ENCODE measurements at places on chromosomes 2 and 18.

DNA sequence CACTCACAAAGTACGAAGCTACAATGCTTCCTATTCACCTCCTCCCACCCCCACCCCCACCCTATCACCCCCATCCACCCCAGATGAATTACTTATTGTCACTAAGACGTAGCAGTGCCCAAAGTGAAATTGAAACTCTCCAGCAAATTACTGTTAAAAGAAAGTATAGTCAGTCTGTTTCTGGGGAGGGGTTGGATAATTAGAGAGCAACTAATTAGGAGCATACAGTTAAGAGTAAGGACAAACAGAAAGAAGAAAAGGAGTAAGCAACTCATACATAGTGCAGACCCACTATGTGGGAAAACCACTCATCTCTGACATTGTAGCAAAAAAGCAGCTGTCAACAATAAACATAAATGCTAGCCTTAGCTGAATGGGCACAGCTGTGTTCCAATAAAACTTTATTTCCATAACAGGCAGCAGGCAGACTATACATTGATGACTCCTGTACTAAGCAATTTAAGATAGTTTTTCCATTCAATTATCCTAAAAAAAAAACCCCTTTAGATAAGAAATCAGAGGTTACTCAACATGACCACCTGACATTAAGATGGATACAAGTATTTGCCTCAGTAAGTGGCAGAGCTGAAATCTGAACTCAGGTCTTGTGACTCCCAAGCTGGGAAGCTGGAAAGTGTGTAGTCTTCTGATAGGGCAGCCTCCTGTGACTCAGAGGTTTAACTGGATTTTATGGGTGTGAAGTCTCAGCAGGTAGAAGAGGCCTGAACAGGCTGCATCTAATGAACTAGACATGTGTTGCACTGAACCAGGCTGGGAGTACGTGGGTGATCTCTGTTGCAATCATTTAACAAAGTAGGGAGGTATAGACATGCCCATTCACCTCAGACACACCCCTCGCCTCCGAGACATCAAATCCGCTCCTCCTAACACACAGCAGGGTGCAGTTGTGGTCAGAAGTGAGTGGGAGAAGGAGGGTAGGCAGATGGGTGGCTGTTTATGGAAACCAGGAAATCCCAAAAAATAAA is 171.8 kb upstream of the KLF7 start:
- DNase-seq, result no peak

DNA sequence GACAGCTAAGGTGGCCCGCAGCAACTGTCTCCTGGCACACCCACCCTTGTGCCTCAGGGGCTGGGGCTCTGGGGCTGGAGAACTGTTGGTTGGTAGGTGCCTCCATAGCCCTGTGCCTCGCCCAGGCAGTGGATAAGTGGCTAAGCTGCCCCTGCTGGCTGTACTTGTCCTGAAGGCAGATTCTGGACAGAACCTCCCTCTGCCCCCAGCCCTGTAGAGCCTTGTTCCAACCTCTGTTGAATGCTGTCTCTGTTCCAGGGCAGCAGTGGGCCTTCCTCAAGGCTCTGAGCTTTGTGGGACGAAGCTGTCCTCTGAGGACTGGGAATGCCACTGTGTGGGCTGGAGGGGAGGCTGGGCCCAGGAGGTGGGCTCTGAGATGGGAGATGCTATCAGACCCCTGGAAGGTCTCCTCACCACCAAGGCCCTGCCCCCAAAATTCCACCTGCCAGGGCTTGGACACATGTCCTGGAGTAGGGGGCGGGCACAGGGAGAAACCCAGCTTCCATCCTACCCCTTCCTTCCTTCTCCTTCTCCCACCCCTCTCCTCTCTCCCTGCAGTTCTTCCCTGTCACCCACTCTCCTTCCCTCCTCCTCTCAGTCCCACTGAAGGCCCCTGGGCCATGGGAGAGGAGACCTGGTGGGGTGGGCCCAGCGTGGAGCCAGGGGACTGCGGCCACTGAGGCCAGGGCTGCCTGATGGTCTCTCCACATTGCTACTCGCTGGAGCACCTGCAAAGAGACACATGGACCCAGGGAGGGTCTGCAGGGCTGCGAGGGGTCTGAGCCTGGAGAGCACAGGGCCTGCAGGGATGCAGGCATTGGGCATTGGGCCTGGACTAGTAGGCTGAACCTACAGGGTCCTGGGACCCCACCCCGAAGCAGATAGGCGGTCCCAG is 1.7 kb upstream of the PDCD1 start:
- no peak for DNase-seq

- DNase-seq, result no peak
Observed at GRCh38 chr2:147808520-147808919, 36.3 kb upstream of the ACVR2A start.

GRCh38 chr18:49655266-49656072 is 93.6 kb downstream of the LIPG start:
- no peak for DNase-seq

GRCh38 chr2:84879584-84880394 is 1.1 kb downstream of the TRABD2A start:
- DNase-seq, result no peak

GRCh38 chr2:238173692-238174091 is 14.9 kb downstream of the ERFE start:
- DNase-seq, result no peak

GRCh38 chr2:206442833-206443734 is at the start of gene ADAM23:
TSS of gene ADAM23 (plus strand) at chr2:206443532. CDS start at chr2:206443867, 335 bp downstream.
- peak; percentile 79 for DNase-seq

DNA sequence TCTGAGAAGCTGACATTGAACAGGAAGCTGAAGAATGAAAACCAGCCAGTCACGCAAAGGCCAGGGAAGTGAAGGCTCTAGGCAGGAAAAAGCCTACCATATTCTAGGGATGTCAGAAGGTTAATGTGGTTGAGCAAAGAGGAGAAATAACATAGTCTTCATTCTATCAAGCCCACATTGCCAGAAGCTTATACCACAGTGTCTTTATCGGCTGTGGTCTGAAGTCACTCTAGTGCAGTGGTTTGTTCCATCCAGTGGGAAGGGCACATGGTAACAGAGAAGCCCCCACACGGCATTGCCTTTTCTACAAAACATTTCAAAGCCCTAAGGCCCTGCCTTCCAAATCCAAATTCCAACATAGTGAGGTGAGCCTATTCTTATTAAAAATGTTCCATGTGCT is 311.3 kb downstream of the TNS1 start:
- DNase-seq, result no peak

DNA sequence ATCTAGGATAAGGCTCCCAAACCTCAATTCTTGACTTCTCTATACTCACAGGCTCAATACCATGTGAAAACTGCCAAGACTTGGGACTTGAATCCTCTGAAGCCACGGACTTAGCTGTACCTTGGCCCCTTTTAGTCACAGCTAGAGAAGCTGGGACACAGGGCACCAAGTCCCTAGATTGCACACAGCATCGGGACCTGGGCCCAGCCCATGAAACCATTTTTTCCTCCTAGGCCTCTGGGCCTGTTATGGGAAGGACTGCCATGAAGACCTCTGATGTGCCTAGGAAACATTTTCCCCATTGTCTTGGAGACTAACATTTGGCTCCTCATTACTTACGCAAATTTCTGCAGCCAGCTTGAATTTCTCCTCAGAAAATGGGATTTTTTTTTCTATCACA is 1011.8 kb upstream of the DDX18 start:
- no peak for DNase-seq

GRCh38 chr2:199136681-199137080 is 321.1 kb downstream of the SATB2 start:
- DNase-seq, result no peak

- DNase-seq, result no peak
Observed at GRCh38 chr18:28208268-28208667, 31.3 kb upstream of the CDH2 start.

DNA sequence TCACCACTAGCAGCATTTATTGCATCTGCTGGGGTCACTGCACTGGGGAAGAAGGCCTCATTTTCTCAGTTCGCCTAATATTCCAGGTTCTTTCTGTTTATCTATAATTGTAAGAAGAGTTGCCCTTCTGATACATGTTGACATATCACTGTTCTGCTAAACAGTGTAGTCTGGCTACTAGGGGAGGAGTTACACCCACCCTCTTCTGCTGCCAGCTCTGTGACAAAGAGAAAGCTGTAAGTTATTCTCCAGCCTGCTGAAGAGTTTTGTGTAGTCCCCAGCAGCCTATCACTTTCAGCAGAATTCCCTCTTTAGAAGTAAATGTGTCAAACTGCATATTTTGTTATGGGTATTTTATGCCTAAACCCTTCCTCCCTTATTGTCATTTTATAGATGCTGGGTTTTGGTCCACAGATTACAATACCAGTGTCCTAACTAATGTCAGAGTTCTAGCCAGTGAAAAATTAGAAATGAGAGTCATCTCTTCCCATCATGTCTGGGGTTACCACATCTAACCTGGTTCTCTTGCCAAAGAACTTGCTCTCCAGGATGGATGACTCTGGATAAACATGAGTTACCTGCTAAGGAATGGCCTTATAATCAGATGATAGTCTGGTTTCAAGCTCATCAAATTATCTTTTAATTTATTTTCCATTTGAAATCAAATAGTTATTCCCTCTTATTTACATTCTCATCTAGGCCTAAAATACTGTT is 5.6 kb upstream of the MBOAT2 start:
- DNase-seq, result no peak

- no peak for DNase-seq
Observed at GRCh38 chr18:34873986-34874580, 164.0 kb downstream of the DTNA start.

DNA sequence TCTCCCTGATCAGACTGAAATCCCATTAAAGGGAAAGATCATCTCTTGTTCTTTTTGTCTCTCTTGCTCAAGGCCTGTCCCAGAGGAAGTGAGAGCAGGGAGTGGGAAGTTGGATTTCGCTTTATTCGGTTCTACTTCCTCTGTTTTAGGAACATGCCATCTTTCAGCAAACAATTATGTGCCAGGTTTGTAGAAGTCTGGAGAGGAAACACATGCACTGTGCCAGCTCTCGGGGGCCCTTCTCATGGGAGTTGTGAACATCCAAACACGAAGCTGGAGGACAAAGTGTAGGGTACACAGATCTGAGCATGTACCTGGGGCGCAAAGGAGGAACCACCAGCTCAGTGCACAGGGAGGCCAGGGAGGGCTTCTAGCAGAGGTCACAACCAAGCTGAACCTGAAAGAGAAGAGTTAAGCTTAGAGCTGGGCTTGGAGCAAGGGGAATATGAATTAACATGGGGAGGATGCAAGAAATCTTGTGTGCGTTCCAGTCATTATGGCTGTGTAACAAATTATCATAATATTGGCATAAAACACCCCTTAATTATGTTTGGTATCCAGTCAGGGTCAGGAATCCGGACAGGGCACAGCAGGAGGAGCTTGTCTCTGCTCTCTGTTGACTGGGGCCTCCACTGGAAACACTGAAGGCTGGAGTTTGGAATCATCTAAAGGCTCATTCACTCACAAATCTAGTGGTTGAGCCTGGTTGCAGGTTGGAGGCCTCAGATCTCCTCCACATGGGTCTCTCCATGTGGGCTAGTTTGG is 128.6 kb downstream of the ZFP36L2 start:
- no peak for DNase-seq

DNA sequence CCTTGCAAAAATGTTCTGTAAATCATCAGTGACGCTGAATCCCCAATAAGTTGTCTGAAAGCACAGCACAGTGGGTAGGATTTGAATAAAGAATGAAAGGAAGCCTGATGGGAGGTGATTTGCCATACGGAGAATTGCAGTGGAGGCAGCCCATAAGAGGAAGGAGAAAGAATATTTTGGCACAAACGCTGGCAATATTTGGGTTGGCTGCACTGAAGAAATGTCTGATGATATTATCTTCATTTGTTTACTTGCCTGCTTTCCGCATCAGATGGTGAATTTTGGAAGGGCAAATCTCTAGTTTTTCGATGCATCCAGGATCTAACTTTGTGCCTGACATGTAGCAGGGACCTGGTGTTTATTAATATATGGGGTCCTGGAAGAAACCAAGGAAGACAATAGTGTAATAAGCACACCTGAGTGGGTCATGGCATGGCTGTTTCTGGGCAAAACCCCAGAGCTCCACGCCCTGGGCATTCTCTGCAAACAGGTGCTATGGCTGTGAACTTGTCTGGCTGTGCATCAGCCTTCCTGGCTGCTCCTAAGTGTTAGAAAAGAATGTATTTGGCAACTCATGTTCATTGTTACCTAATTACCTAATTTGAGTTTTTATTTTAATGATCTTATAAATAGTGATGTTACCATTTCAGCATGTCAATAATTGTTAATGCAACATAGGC is 5.9 kb downstream of the GALR1 start:
- no peak for DNase-seq

DNA sequence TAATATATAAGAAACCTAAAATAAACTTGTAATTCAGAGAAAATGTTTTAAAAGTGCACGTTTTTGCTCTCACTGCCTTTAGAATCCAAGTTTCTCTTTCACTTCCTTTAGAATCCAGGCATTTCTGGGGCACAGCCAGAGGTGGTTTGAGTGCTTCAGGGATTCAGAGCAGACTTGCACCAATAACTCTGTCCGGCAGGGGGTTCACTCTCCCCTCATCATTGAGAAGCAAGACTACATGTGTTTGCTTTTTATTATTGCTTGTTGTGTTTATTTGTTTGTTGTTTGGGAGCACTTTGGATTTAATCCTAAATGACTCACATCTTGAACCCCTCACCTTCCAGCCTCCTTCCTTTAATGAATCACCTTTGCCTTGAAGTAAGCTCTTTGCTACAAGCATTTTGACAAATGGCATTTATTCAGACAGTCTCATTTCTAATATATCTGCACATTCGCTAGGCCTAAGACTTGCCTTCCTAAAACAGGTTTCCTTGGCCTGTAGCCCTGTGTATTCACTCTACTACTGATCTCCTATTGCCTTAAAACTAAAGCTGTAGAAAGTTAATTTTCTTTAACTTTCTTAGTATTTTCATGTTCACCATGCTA is 233.5 kb upstream of the ATP5MC3 start:
- DNase-seq, result peak; percentile 27

DNA sequence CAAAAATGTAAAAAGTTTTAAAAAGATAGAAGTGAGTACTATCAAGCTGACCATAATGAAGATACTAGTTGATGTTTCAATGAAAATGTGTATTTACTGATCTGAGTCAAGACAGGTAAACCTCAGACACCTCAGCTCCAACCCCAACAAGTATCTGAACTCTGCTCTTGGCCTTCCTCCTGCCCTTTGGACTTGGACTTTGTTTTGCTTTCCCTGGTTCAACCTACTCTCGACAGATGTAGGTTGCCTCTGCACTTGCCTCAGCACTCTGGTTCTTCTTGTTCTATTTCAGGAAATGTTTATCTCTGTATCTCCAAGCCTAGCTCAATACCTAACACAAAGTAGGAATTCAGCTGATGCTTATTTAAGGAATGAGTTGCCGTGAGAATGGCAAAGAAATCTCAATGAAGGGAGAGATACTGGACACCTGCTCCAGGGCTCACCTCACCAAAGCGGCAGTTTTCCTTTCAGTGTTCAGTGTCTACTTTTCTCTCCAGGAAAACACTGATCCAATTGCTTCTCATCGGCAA is 248.8 kb upstream of the CTAGE1 start:
- no peak for DNase-seq

DNA sequence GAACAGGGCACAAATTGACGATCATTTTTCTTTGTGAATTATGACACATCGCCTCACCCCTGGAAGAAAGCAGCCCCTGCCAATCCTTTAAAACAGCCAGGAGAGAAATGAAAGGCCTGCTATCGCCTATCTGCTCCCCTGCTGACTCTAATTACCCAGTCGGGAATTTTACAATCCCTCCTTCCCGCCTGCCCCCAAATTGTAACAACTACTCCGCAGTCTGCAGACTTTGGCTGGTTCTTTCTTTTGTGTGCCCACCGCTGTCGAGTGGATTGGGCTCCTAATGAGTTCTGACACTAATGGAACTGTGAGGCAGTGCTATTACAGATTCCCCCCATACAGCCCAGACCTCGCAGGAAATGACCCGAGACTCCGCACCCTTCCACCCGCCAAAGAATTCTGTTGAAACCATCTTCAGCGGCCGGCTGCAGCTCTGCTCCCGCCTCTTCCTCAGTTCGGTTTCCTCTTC is 281.2 kb upstream of the PARD3B start:
- no peak for DNase-seq

- peak; percentile 7 for DNase-seq
Observed at GRCh38 chr2:53242090-53242489, 525.5 kb upstream of the CHAC2 start.
